ENCODE measurements at places on chromosomes 1 and 21. TPM values are rescaled to one million over a fixed set of nuclear protein-coding genes. Genes with fewer than 3 reads are reported as not detected.

DNA sequence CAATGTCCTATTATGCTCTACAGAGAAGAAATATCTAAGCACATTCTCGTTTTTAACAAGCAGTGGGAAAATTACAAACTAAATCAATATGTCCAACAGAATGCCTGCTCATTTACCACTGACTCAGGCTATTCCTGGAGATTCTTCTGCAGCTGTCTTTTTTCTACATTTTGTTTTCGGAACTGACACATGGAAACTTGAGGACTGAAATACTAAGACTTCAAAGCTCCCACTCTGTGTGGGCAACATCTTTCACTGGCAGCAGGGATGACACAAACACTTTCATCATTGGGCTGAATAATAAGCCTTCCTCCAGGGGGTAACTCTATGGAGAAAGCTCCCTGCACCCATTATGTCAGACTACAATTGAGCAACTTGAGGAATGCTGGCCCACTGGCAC is 175.5 kb upstream of the NCAM2 start:
- H3K27ac ChIP-seq = no peak overlapping the region
- H3K27me3 ChIP-seq = no peaks in the 10 kb centered on the region
- no peak overlapping the region for H3K4me3 ChIP-seq
- no peak for DNase-seq
- H3K36me3 ChIP-seq = no peaks in the 10 kb centered on the region

- no peaks in the 10 kb centered on the region for H3K4me1 ChIP-seq
- H3K27ac ChIP-seq = no peak overlapping the region
- H3K36me3 ChIP-seq = no peaks in the 10 kb centered on the region
- H3K27me3 ChIP-seq = no peaks in the 10 kb centered on the region
- H3K4me3 ChIP-seq = no peak overlapping the region
Measured at GRCh38 chr1:119475866-119476439, 31.1 kb upstream of the HSD3B1 start.

- H3K27me3 ChIP-seq = no peaks in the 10 kb centered on the region
- H3K27ac ChIP-seq = no peak overlapping the region
- no peak overlapping the region for H3K4me3 ChIP-seq
Measured at GRCh38 chr21:31110430-31110829, 72.2 kb upstream of the KRTAP19-8 start.

XCL1 gene
- total RNA-seq = not detected

DNA sequence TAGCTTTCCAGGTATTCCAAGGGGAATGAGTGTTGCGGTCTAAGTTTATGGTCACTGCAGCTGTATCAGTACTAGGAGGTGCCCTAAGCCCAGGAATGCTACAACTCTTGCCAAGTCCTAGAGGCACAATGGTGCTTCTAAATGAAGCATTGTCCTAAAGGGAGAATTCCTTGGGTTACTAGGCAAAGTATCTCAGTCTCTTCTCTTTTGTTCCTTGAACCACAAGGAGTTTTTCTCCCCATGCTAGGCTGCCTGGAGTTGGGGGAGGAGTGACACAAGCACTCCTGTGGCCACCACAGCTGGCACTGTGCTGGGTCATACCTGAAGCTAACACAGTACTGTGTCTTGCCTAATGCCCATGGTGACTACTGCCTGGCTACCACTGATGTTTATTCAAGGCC is 50.7 kb downstream of the KMO start:
- no peaks in the 10 kb centered on the region for H3K36me3 ChIP-seq
- no peak for DNase-seq
- H3K4me1 ChIP-seq = no peaks in the 10 kb centered on the region
- no peaks in the 10 kb centered on the region for H3K27me3 ChIP-seq
- no peak overlapping the region for H3K4me3 ChIP-seq

TPTE gene
- total RNA-seq = not detected

- peak overlapping the region; percentile 29 for H3K27ac ChIP-seq
- no peak overlapping the region for H3K4me3 ChIP-seq
- H3K36me3 ChIP-seq = no peaks in the 10 kb centered on the region
- no peaks in the 10 kb centered on the region for H3K27me3 ChIP-seq
- H3K4me1 ChIP-seq = peaks cover 5% of the 10 kb centered on the region
Measured at GRCh38 chr1:8477166-8477982, 159.5 kb downstream of the SLC45A1 start.

USP33 gene
- total RNA-seq = 126 TPM

- peaks cover 3% of the 10 kb centered on the region for H3K36me3 ChIP-seq
- DNase-seq = no peak
- H3K4me3 ChIP-seq = no peak overlapping the region
- H3K4me1 ChIP-seq = peaks cover 12% of the 10 kb centered on the region
Measured at GRCh38 chr1:9312168-9312720, 19.6 kb downstream of the SPSB1 start.

C1orf105 gene
- not detected for total RNA-seq

GNAT2 gene
- total RNA-seq = under 0.01 TPM

DNA sequence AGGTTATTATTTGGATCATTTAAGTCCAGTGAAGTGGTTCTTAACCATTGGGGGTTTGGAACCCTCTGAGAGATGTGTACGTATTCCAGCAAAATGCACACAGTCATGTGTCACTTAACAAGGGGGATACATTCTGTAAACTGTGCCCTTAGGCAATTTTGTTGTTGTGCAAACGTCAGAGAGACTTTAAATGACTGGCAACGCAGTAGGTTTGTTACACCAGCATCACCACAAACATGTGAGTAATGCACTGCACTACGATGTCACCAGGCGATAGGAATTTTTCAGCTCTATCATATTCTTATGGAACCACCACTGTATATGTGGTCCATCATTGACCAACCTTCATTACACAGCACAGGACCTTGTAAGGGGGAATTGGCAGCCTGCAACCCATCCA is 11.9 kb downstream of the AHCYL1 start:
- no peak overlapping the region for H3K4me3 ChIP-seq
- H3K36me3 ChIP-seq = peaks cover 1% of the 10 kb centered on the region
- no peaks in the 10 kb centered on the region for H3K4me1 ChIP-seq
- no peaks in the 10 kb centered on the region for H3K27me3 ChIP-seq
- peak; percentile 68 for DNase-seq

TCHHL1 gene
- total RNA-seq = not detected

DNA sequence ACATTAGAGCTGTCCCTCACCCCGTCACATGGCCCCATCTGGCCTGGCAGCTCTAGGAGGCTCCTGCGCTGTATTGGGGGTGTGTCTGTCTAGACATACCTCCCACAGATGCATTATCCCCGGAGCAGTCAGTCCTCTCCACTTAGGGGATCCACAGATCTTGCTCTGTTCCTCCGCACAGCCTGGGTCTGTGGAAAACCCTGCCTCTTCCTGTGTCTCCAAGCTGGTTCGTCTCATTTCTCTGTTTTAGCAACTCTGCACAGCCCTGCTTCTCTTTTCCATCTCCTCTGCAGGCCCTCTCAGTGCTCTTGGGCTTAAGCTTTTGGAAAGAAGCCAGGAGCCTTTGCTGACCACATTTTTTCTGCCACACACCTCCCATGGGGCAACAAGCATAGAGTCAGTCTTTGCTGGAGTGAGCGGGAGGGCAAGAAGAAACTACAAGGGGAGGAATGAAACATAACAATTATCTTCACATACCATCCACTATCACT is 241.5 kb downstream of the FOXD2 start:
- no peak overlapping the region for H3K27ac ChIP-seq
- H3K4me3 ChIP-seq = no peak overlapping the region
- H3K27me3 ChIP-seq = no peaks in the 10 kb centered on the region
- H3K4me1 ChIP-seq = no peaks in the 10 kb centered on the region
- DNase-seq = no peak
- H3K36me3 ChIP-seq = no peaks in the 10 kb centered on the region

- H3K4me3 ChIP-seq = no peak overlapping the region
- DNase-seq = peak; percentile 40
- H3K36me3 ChIP-seq = peaks cover 2% of the 10 kb centered on the region
- peaks cover 2% of the 10 kb centered on the region for H3K4me1 ChIP-seq
- no peaks in the 10 kb centered on the region for H3K27me3 ChIP-seq
- no peak overlapping the region for H3K27ac ChIP-seq
Measured at GRCh38 chr1:37537378-37537777, 16.7 kb downstream of the SNIP1 start.
